Spinal cord (tissue), 10 donors: ENCODE measurements at places on chromosomes 6 and 20. TPM values are rescaled to one million over a fixed set of nuclear protein-coding genes. Genes with fewer than 3 reads are reported as not detected.

RAB44 gene
- polyA plus RNA-seq = 0.05 TPM

HLA-DQA1 gene
- 0.32 TPM for polyA plus RNA-seq

NR2E1 gene
- 0.06 TPM for polyA plus RNA-seq

CENPW gene
- 14.8 TPM for polyA plus RNA-seq

ARFGEF3 gene
- polyA plus RNA-seq = 24.0 TPM

FANCE gene
- 11.5 TPM for polyA plus RNA-seq

HEY2 gene
- 28.0 TPM for polyA plus RNA-seq

PRSS16 gene
- polyA plus RNA-seq = 1.0 TPM

HLA-DOB gene
- 0.65 TPM for polyA plus RNA-seq

MGME1 gene
- polyA plus RNA-seq = 20.1 TPM
